ENCODE measurements at places on chromosomes 2 and 18. TPM values are rescaled to one million over a fixed set of nuclear protein-coding genes. Genes with fewer than 3 reads are reported as not detected.

DNA sequence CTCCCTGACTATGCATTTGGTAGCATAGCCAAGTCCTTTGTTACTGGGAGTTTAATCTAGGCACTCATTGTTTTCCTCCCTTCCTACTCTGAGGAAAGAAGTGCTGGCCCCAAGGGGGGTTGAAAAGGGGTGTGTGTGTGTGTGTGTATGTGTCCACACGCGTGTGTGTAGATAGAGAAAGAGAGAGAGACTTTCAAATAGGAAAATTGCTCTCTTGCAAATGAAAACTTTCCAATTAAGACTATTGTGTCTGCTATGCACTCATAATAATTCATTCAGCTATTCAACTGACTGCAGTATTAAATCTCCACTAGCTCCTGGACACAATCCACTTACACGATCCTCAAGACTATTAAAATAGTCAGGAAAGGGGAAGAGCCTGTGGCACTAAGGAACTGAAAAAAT lies 92.9 kb upstream of the CSRNP3 start:
- no peak for DNase-seq

Gene CTAGE1
- not detected for total RNA-seq

- no peak for DNase-seq
Measured at GRCh38 chr2:226155093-226155875, 644.3 kb downstream of the IRS1 start.

DNA sequence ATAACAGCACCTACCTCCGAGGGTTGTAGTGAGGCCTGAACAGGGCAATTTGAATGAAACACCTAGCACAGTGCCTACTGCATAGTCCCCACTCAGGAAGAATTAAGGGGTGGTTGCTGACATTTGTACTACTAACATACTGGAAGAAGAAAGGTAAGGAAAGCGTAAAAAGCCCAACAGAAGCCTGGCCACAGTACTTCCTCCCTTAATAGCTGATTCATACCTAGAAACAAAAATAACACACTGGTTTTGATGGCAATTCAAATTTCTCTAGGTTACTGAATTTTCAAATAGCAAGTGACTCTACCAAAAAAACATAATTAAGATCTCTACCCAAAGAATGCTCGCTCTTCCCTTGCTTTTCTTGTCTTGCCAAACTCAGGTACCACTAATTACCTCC lies 16.2 kb downstream of the SUCLG1 start:
- no peak for DNase-seq

- DNase-seq: peak; percentile 55
Measured at GRCh38 chr2:64943387-64944150, 45.6 kb upstream of the SLC1A4 start.

DNA sequence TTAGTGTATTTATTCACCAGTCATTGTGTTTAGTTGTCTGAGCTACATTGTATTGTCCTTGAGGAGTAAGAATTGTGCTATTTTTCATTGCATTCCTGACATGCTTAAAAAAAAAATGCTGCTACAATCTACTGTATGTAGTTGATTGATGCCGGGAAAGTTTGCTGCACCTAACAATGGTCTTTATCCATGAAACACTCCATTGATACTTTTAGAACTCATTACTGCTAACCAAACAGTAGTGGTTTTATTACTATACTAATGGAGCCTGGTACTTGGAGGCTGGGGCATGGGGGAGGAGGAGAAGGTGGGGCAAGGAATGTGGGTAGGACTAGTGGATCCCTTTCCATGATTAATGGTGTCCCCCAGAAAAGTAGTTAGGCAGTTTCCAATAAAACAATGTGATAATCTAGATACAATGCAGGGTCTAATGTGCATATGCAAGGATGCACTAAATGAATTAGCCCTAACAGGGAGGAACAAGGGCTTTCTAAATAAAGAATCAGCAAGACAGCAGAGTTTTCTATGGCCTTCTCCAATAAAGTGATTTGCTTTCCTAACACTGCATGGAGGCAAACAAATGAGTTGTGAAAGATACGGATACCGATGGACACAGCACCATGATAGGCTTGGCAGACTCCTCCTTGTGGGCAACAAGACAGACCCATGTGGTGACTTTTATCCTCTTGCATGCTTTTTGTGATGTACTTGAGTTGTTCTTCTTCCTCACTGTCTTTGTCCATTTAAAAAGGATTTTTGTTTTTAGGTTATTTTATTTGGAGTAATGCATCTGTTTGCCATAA lies 78.5 kb downstream of the FMNL2 start:
- DNase-seq: no peak

Measured in ureter (tissue), 1 donor.